Muscle of arm (tissue), 14 donors: ENCODE measurements at places on chromosomes 7 and 10. TPM values are rescaled to one million over a fixed set of nuclear protein-coding genes. Genes with fewer than 3 reads are reported as not detected.

GRCh38 chr7:5404421-5404826, 19.2 kb downstream of the TNRC18 start:
- peak; percentile 45 for DNase-seq

DNA sequence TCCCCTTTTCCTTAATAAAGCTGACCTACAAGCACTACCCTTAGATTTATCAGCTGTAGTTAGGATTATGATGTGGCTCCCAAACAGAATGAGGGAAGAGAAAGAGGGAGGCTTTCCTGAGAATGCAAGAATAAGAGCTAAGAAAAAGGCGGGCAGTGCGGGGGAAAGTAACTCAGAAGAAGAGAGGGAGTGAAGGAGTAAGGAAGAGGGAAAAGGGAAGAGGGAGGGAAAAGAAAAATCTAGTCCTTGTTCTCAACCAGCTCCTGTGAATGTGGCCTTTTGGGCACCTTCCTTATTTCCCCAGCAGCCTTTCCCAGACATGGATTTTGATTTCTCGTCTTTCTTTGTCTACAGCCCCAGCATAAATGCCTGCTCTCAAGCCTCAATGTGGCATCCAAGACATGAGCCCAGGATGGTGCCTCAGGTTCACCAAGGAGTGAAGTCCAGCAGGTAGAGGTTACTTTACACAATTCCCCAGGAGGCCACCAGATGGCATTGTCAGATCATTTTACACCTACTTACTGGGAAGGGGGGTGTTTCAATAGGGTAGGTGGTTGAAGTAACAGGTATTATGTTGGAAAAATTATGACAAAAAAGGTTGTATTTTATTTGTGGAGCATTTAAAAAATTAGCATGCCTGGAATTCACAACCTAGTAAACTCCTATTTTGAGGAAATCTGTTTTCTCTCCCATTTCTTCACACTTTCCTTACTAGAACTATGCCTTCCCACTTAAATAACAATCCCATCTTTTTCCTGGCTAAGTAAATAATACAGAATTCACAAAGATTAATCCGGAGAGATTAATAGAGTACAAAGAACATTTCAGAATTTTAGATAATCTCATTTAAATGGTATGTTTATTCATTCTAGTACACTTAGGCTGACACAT, 106.5 kb downstream of the HTR7 start:
- no peak for DNase-seq

- no peak for DNase-seq
Measured at GRCh38 chr7:3042861-3043489, 692 bp downstream of the CARD11 start.

GRCh38 chr10:5609952-5610616, 56.3 kb downstream of the ASB13 start:
- no peak for DNase-seq

- peak; percentile 71 for DNase-seq
Measured at GRCh38 chr10:101065481-101066145, 3.8 kb downstream of the KAZALD1 start.

- no peak for DNase-seq
Measured at GRCh38 chr10:44986179-44986578, 7.6 kb upstream of the DEPP1 start.

DNA sequence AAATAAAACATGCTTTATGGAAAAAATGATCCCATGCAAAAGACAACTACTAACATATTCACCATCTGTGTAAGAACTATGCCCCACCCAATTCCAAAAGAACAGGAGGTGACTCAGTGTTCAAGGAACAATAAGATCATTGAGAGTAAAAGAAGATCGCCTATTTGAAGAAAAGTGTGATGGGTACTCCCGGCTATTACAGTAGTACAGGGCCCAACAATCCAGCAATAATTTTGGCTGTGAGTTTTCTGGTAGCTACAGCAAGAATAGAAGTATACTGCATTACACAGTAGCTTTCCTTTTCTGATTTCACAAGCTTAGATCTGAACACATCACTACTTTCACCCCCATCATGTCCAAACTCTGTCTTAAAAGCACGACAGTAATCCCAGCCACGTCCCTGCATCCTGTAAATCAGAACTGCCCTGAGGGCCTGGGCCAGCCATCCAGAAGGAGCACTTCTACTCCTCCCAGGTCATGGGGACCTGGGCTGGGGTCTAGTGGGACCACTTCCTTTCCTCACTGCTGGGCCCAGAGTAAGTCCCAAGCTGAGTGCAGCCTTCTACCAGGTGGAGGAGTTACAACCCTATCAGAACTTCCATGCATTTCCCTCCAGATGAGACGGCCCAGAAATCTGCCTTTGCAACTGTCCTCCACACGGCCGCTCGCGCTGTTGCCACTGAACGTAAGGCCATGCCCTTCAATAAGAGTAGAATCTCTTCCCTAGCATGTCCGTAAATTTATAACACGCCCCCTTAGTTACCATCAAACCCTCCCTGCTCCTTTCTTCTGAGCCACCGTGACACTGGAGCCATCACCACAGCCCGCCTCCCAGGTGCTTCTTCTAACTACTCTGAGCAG, 7.9 kb downstream of the ESYT2 start:
- DNase-seq: no peak

DNA sequence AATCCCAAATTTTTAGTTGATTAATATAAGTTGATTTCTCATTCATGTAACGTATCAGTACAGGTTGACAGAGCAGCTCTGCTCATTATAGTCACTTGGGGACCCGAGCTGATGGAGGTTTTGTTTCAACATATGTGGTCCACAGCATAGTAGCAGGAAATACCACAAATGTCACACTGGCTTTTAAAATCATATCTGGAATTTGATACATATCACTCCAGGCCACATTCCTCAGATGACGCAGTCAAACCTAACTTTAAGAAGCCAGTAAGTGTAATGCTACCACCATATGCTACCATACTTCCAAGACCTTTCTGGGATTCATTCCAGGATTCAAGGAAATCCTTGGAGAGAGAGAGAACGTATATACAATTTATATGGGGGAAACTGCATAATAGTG, 156.3 kb downstream of the PHF14 start:
- DNase-seq: no peak

- DNase-seq: no peak
Measured at GRCh38 chr7:105281966-105282365, 106.8 kb downstream of the SRPK2 start.

GRCh38 chr7:29017713-29018112, 59.6 kb upstream of the TRIL start:
- DNase-seq: no peak

GRCh38 chr10:96667401-96667800, 52.9 kb downstream of the PIK3AP1 start:
- no peak for DNase-seq

DNA sequence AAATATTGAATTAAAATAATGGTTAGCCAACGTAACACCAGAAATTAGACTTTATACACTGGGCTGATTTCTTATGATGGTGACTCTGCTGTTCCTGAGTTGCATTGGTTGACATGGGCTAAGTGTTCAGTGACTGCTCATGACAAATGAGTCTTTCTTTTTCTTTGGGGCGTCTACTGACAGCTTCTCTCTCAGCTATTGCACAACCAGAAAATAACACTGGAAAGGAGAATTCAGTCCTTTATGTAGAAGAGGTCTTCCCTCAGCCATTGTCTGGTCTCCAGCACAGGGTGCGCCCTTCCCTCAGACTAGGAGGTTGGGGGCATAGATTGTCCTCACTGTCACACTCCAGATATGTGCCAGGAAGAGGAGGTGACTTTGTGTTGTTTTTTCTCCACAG, 21.6 kb downstream of the PNLIP start:
- no peak for DNase-seq

GRCh38 chr7:25495342-25496250, 267.3 kb upstream of the NPVF start:
- peak; percentile 35 for DNase-seq

MLXIPL gene
- polyA plus RNA-seq: 0.06 TPM

ASB10 gene
- 5.3 TPM for polyA plus RNA-seq

CYP3A7 gene
- 0.40 TPM for polyA plus RNA-seq

POM121 gene
- 26.8 TPM for polyA plus RNA-seq

CNTNAP2 gene
- polyA plus RNA-seq: 16.1 TPM

VAX1 gene
- polyA plus RNA-seq: not detected

SORCS1 gene
- polyA plus RNA-seq: 4.3 TPM

DYNC1I1 gene
- 0.86 TPM for polyA plus RNA-seq

IDI2 gene
- polyA plus RNA-seq: 0.23 TPM

CACUL1 gene
- 38.7 TPM for polyA plus RNA-seq
